Effector CD8-positive, alpha-beta T cell (primary cell): ENCODE measurements at places on chromosomes 5 and 9.

- no peak for DNase-seq
Measured at GRCh38 chr5:157903117-157903450, 44.1 kb upstream of the CLINT1 start.

- no peak for DNase-seq
Measured at GRCh38 chr5:150138551-150139265, 16.9 kb downstream of the PDGFRB start.

DNA sequence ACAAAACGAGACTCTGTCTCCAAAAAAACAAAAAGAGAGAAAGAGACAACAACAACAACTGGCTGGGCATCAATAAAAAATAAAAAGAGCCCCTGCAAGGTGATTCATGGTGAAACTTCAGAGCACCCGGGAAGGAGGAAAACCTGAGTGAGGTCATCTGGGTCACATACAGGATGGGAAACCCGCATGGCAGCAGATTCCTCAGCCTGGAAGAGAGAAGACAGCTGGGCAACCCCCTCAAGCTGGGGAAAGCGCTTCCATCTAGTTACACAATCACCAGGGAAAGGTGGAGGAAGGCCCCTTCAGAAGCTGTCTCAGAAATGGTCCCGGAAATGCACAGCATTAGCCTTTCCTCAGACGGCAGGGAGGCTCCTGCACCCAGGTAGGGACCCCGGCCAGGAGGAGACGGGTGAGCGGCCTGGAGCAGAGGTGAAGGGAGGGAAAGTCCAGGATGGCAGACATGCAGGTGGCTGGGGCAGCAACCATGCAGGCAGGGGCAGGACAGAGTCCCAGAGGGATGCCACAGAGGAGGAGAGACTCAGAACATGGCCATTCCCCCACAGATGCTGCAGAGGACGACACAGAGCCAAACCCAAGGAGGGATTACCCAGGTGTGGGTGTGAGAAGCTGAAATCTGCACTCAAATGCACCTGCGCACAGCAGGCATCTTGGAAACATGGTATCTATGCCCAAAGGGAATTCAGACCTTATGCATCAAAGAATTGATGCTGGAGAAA lies 29.4 kb downstream of the CAMSAP1 start:
- DNase-seq = no peak

GRCh38 chr5:113127021-113127420 lies 150.4 kb downstream of the DCP2 start:
- DNase-seq = no peak

DNA sequence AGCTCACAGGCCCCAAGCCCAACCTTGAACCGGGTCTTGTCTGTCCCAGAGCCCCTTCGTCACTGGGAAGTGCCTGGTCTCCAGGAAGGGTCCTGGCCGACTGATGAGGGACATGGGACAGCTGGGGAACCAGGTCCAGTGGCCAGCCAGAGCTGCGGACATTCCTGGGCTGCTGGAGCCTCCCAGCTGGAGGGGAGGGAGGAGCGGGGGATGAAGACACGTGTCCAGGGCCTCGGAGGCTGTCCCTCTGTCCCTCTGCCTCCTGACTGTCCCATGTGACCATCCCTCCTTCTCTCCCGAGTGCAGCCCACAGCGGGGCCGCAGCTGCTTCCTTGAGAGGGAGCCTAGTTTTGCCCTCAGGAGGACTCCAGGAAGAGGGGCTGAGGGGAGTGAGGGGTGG lies 41.7 kb upstream of the UBAC1 start:
- DNase-seq = no peak

- DNase-seq = no peak
Measured at GRCh38 chr5:167284222-167284890, 1007.1 kb upstream of the WWC1 start.

- no peak for DNase-seq
Measured at GRCh38 chr5:76149636-76150035, 66.5 kb downstream of the SV2C start.

DNA sequence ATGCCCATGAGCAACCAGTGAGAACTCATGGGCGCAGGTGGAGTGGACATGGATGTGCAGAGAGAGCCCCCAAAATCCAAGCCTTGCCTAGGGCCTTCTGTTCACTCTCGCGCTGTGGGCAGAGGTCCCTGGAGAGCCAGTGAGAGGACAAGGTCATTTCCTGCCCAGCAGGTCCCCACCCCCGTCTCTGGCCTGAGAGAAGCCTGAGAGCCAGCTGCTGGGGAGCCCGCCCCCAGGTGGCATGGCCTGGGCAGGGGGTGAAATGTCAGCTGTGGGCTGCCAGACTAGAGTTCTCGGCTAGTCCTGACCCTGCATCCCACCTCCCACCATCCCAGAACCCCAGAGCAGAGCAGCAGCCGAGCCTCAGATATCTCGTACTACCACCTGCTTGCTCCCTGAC lies 85.3 kb downstream of the BARX1 start:
- DNase-seq = no peak

DNA sequence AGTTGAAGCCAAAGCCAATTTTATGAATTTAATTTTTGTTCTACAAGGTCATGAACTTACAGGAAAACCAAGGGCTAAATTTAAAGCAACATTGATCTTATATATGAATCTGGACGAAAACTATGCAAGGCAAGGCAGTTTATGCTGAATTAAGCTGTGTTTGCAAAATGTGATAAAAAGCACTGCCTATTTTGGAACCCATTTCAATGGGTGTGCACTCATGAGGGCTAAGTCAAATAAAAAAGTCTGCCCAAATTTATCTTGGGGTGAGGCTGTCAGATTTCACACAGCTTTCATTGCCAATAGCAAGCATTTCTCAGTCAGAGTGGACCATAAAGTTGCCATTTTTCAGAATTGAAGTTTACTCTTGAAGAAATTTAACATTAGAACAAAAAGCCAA lies 199.9 kb downstream of the LURAP1L start:
- DNase-seq = no peak

DNA sequence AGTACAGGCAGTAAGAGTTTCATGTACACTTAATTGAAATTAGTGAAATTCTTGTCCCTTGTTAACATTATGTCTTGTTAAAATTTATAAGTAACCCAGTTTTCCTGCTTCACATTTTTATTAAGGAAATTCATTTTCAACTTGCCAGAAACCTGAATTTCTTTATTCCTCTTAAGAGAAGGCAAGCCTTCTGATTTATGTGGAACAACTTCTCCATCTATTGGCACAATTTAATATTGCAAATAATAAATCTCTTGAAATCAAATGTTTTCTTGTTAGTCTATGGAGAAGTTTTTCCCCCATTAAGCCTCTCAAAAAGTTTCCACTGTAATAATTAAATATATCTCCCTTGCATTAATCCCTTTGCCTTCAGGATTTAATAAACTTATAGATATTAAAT lies 33.8 kb upstream of the ACO1 start:
- DNase-seq = no peak

GRCh38 chr9:84238652-84239051 lies 101.9 kb downstream of the SLC28A3 start:
- no peak for DNase-seq

DNA sequence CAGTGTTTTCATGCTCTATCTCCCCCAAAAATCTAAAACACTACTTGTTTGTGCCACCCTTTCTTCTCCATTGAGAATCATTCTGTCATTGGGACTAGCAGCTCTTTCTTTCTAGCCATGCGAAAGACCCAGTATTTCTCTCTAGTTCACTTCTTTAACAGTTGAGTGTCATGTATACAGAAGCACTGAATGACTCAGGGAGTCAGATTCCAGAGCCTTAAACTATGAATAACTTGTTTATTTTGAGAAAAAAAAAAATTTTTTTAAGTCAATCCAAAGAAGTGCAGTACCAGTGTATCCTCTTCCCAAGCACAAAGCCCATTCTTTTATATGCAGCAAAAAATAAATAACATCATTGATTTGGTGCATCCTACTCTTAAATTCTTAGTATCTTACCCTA lies 415.4 kb upstream of the GRAMD2B start:
- no peak for DNase-seq

- DNase-seq = no peak
Measured at GRCh38 chr9:109972026-109972882, 192.3 kb downstream of the PALM2AKAP2 start.

GRCh38 chr5:40354171-40354570 lies 325.5 kb upstream of the PTGER4 start:
- DNase-seq = no peak

GRCh38 chr9:2181792-2182191 lies 166.6 kb downstream of the SMARCA2 start:
- no peak for DNase-seq

DNA sequence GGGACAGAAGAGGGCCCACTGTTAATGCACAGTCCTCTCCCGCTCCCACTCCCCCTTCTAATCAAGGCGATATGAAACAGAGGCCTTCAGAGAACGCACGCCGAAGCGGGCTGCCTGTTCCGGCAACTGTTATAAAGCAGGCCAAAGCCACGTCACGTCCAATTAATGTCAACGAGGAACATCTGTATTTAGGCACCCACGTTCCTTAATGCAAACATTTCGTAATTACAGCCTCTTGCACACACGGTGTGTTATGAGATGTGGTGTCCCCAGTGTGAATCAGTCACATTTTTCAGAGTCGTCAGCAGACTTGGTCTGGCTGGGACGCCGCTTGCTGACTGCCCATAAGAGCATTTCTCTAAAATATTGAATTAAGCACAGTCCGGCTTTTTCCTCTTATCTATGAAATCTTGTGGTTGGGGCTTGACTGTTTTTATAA lies 339.0 kb downstream of the NSG2 start:
- no peak for DNase-seq

DNA sequence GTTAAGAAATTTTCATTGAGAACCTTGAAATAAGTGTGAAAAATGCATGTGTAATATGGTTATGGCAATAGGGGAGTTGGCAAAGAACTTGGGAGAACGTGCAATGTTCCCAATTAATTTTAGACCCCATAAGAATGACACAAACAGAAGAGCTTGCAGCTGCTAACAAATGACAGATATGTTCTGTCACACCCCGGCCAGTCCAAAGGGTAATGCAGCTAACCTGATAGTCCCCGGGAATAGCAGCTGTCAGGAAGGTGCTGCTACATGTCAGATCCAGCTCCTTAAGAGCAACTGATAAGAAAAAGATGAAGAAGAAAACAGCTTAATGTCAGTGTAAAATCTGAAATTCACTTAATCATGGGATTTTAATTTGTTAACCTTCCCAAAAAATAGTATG lies 30.4 kb downstream of the SEMA5A start:
- DNase-seq = no peak

DNA sequence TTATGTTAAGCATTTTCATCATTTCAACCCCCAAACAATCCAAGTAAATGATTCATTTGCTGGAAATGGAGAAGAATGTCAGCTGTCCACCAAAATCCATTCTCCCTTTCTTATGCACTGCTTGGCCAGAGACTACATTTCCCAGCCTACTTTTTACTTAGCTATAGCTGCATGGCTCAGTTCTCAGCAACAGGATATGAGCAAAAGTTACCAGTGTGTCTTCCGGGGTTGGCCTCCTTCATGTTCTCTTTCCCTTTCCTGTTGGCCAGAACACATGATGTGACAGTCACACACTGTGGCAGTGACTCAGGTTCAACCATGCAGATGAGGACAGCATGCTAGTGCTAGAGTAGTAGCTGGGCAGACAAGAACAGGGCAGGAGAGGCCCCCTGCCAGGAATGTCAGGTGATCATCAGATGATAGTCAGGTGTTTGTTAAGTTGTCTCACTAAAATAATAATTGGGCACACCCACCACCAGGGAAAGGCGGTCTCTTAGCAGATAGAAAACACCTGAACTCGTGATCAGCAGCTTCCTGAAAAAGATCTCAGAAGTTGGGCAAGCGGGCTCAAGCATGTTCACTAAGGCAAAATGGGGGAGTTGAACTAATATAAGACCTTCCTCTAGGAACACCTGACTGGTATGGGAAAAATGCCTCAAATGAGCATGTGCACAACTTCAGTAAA lies 12.2 kb downstream of the GPR150 start:
- no peak for DNase-seq
